ENCODE measurements at places on chromosomes 5 and 9. TPM values are rescaled to one million over a fixed set of nuclear protein-coding genes. Genes with fewer than 3 reads are reported as not detected.

The KYAT1 gene
- 12.6 TPM for total RNA-seq

The FNIP1 gene
- total RNA-seq: 30.7 TPM

The COL23A1 gene
- total RNA-seq: 18.8 TPM

The CD180 gene
- 0.65 TPM for total RNA-seq

The DND1 gene
- total RNA-seq: 0.40 TPM

The RAI14 gene
- total RNA-seq: 10.5 TPM

The CD72 gene
- total RNA-seq: 0.59 TPM

The TMEM252 gene
- total RNA-seq: not detected

The IFNK gene
- not detected for total RNA-seq
